IMR-90 (cell line): ENCODE measurements at places on chromosomes 2 and 18. TPM values are rescaled to one million over a fixed set of nuclear protein-coding genes. Genes with fewer than 3 reads are reported as not detected.

MPP4 gene
- total RNA-seq: 11.1 and 14.9 TPM in 2 replicates

LRATD1 gene
- total RNA-seq: 0.18 and 0.28 TPM in 2 replicates

ALMS1 gene
- total RNA-seq: 20.8 and 30.8 TPM in 2 replicates

ABHD3 gene
- 3.3 and 4.5 TPM in 2 replicates for total RNA-seq

DNA sequence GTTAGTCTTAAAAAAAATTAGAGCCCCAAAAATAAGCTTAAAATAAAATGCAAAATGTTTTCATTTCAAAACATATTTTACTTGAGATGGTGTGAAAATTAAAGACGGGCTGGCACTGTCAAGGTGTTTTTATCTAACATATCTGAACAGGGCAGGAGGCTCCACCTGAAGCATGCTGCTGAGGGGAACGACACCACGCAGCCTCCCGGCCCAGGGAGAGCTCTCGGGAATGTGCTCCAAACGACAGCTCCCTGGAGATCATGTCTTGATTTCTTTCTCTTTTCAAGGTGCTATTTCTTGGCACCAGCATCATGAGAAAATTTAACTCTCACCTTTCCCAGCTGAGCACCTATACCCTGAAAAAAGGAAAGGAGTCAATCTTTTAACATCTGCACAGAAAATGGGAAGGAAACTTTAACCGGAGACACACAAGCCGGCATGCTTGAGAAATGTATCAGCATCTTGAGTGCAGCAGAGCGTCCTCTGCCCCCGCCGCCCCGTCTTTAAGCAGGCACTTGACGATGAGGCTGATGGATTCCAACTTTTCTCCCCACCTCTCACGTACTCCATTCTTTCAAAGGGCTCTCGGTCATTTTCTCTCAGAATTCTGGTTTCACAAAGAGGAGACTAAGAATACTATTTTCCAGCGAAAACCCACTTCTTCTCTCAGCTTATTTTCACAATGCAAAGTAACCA lies 56.6 kb downstream of the EIPR1 start:
- DNase-seq: no peak

FAHD2A gene
- 35.0 and 36.2 TPM in 2 replicates for total RNA-seq

DNA sequence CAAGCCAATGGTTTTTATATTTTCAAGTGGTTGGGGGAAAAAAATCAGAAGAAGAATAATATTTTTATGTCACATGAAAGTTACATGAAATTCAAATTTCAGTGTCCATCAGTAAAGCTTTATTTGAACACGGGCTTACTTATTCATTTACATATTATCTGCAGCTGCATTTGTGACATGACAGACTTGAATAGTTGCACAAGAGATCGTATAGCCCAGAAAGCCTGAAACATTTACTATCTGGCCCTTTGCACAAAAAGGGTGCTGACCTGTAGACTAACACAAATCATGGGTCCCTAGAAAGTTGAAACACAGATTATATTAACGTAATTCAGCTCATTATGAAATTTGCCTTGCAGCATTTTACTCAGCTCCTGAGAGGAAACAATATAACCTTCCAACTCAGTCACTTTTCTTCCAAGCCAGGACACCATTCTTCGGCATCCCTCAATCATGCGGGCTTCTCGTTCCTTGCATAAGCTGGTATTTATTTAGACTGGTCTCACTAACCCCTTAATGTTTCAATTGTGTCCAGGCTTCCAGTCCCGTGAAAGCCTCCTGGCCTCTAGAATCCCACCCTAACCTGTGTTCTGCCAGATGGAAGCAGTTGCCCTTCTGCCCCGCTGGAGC lies 402.7 kb downstream of the SETBP1 start:
- DNase-seq: no peak

GRCh38 chr2:23545396-23545795 lies 160.4 kb downstream of the KLHL29 start:
- DNase-seq: peak; percentile 63

DNA sequence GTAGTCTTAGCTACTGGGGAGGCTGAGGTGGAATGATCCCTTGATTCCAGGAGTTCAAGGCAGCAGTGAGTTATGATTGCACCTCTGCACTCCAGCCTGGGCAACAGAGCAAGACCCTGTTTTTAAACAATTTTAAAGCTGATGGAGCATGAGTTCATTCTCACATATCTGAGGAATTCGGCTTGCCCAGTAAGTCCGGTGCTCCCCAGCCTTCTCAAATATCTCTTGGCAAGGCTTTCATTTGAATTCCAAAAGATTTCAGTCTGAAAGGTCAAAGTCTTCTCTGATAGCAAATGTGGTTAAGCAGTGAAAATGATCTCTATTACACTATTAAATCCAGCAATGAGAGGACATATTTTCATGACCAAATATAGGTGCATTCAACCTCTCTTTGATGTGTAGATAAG lies 27.9 kb downstream of the PIEZO2 start:
- peak; percentile 68 for DNase-seq

DNA sequence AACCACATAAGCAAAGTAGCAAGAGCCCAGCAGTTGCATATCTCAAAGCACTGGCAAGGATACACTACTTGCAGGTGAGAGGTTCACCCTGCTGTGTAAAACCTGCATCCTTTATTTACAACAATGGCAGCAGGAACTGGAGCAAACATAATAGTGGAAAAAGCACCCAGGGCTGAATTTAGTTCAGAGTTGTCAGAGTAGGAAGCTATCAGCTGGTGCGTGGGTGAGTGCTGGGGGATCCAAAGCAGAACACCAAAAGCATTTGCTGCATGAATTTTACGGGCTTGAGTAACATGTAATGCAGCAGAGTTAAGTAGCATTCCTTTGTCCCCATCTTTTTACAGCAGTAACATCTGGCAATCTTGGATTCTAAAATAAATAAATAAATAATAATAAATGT lies 73.5 kb upstream of the SRD5A2 start:
- no peak for DNase-seq

- peak; percentile 69 for DNase-seq
Observed at GRCh38 chr2:188399159-188399558, 107.5 kb downstream of the GULP1 start.

- DNase-seq: no peak
Observed at GRCh38 chr18:13313006-13313686, 94.6 kb downstream of the LDLRAD4 start.

DNA sequence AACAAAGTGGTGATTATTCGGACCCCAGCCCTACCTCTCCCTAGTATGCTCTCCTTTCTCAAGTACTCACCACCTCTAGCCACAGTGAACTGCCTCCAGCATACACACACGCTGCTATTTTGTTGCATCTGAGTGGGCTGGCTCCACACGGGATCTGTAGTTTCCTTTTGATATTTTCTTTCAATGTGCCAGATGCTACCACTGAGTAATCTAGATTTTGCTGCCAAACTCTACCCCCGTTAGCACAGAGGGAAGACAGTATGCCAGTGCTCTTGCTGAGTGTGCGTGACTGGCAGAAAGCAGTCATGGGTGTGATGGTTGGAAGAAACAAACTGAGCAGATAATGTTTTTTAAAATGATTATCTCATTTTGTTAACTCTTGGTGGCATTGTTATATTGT lies 11.6 kb downstream of the CFLAR start:
- peak; percentile 74 for DNase-seq

DNA sequence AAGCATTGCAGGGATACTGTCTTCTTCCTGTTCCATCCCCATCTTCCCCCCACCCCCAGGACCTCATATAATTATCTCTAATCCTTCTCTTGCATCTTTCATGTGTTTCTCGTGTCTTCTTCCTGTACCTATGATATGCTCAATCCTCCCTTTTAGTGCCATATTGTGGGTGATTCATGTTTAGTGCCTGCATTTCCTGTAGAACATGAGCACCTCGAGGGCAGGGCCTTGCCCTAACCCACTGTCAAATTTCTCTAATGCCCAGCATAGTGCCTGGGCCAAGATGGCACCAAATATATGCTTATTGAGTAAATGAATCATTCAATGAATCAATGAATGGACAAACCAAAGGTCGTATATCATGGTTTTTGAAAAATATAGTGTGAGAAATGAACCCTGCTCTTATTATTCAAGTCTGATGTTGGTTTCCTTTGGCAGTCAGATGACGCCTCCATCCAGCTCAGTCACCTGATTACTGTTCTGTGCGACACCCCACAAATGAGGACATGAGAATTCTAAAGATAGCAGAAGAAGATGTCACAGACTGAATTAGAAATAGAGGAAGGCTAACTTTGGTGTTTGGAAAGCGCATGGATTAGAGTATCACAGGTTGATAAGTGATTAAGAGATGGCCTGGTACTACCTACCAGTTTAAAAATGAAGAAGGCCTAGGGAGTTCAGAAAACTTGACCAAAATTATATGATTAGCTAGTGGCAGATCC lies 278.4 kb downstream of the PRKCE start:
- no peak for DNase-seq

DNA sequence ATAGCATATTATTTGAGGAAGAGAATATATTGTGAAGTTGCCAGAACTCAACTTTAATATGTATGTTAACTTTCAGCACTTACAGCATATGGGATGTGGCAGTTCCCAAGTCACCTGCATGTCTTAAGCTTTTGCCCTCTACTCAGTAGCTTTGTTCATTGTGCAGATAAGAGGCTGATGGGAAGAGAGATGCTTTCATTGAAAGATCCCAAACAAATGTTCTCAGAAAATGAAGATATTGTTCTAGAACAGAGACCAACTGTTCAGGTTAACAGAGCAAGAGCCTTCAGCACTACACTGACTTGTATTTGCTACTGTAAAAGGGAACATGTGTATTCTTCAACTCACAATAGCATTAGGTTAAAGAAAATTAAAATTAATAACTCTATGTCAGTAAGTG lies 28.1 kb downstream of the GAREM1 start:
- DNase-seq: no peak

DNA sequence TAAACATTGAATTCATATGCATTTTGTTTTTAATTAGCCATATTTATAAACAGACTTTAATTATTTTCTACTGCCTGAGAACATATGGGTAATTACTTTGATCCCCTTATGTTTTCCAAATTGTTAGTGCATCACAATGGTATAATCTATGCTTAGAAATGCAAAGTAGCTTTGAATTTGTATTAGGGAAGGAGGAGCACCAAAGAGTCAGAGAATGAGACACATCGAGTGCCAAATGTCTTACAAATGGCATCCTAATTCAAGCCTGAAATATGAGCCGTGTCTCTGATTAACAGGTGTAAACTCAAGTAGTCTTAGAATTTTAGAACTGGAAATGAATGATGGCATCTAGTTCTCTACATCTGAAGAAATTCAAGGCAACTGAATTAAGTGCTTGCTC lies 8.7 kb upstream of the HNMT start:
- DNase-seq: no peak

SH2D6 gene
- 0.36 TPM in 1 of 2 replicates, not detected in the other for total RNA-seq

POTEE gene
- not detected in 2 replicates for total RNA-seq

GRCh38 chr2:154338352-154338967 lies 360.0 kb upstream of the KCNJ3 start:
- no peak for DNase-seq

M1AP gene
- not detected in 2 replicates for total RNA-seq

FBXO48 gene
- 0.18 and 0.28 TPM in 2 replicates for total RNA-seq

DNA sequence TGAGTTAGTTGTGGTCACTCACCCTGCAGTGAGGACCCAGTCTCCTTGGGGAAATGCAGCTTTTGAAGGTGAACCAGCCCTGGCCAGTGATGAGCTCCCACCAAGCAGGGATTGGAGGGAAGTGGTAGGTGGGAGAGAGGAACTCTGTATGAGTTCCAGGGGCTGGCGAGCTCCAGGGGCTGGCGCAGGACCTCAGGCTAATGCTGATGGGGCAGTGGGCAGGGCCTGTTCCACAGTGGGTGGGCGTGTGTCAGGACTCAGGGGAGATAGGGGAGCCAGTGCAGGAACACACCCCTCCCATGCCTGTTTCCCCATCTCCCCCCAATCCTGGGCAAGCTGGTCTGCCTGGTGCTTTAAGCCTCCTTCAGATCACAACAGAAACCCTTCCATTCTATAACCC lies 208.4 kb downstream of the DYSF start:
- no peak for DNase-seq
